Effector memory CD4-positive, alpha-beta T cell (primary cell): ENCODE measurements at places on chromosomes 5 and 9.
A peak's percentile ranks its signal among the peaks of the same experiment; 100 is the strongest.

GRCh38 chr9:69078581-69078980 is 43.0 kb downstream of the FXN start:
- H3K27me3 ChIP-seq: no peaks in the 10 kb centered on the region
- H3K27ac ChIP-seq: no peak overlapping the region
- DNase-seq: no peak

DNA sequence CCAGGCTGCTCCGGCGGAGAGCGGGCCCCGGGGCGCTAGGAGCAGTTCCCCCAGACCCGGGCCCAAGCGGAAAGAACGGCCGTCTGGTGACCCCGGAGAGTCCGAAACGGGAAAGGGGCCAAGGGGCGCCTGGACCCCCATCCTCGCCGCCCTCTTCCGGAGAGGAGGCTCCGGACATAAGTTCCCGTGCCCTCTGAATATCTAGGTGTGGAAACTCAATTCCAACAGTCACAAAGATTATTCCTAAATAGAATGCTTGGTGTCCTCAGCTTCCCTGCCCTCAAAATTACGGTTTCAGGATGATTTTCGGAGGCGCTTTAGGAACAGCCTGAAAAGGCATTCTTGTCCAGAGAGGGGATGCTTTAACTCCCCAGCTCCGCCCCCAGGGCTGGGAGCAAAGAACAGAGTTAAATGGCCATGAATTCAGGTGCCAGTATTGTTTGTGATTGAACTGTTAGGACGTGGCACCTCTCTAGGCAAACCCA is 681 bp upstream of the LHFPL2 start:
- no peaks in the 10 kb centered on the region for H3K36me3 ChIP-seq
- peaks cover 9% of the 10 kb centered on the region for H3K4me1 ChIP-seq
- H3K27ac ChIP-seq: no peak overlapping the region
- no peak for DNase-seq
- no peak overlapping the region for H3K4me3 ChIP-seq

- H3K27ac ChIP-seq: no peak overlapping the region
- H3K36me3 ChIP-seq: no peaks in the 10 kb centered on the region
- H3K4me3 ChIP-seq: no peak overlapping the region
- H3K27me3 ChIP-seq: no peaks in the 10 kb centered on the region
- H3K4me1 ChIP-seq: no peaks in the 10 kb centered on the region
- no peak for DNase-seq
Measured at GRCh38 chr5:19728571-19728970, 259.4 kb downstream of the CDH18 start.

DNA sequence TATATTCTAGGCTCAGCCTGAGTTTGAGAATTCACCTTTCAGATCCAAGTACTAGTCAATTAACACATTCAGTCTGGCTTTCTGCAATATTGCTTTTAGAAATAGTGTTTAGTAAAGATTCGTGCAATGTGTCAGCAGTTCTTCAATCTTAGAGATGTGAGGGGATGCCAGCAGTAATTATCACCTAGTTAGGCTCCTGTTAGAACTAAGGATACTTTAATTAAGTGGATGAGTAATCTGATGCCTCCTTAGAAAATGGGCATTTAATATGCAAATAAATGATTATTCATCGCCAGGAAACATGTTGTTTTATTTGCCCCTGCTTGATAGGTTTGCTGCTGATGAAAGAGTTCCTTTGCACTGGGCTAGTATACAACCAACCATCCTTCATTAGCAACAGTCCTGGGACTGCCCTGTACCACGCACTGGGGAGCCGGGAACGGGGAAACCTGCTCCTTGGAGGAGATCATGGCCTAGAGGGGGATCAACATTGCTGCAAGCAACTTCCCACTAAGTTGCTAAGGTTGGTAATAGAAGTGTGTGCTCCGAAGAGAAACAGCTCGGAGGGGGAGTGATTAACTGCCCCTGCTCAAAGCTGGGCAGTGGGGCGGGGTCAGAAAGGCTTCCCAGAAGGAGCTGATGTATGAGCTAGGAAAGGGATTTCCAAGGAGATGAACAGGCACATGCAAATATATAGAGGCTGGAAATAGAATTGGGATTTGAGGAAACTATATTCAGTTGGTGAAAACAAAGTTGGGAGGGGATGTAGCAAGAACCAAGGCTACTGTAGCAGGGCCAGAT is 231.8 kb downstream of the DRD1 start:
- H3K4me3 ChIP-seq: no peak overlapping the region
- no peak for DNase-seq
- H3K27me3 ChIP-seq: no peaks in the 10 kb centered on the region

- no peak overlapping the region for H3K4me3 ChIP-seq
- H3K36me3 ChIP-seq: no peaks in the 10 kb centered on the region
- peaks cover 61% of the 10 kb centered on the region for H3K27me3 ChIP-seq
- no peak overlapping the region for H3K27ac ChIP-seq
- no peak for DNase-seq
- H3K4me1 ChIP-seq: peaks cover 20% of the 10 kb centered on the region
Measured at GRCh38 chr5:73450672-73451223, 2.2 kb upstream of the FOXD1 start.

DNA sequence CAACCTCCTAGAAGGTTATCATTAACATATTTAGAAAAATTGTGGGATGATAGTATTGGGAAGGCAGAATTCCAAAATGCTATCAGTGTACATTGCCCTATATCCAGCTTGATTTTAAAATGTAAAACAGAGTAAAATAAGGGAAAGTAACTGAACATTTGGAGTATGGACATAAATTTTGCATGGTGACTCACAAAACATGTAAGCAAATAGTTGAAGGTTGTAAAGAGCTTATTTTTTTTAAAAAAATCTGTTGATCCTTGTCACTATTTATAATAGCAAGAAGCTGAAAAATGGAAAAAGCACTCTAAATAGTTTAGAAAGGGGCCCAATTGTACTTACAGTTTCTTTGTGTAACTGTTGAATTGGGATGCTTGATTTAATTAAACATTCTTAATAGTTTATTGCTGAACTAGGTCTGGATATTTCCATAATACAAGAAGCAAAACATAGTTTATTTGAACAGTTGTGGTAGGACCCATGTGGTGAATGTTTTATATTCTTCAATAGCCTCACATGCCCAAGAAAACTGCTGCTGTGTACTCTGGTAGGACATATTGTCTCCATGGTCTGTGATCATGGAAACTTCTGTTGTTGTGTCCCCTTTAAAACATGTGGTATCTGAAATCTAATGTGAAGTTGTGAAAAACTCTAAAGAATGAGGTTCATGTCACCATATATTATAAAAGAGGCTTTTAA is 82.4 kb downstream of the NNT start:
- H3K4me1 ChIP-seq: no peaks in the 10 kb centered on the region
- DNase-seq: no peak
- no peak overlapping the region for H3K27ac ChIP-seq
- H3K36me3 ChIP-seq: peaks cover 7% of the 10 kb centered on the region
- no peak overlapping the region for H3K4me3 ChIP-seq
- no peaks in the 10 kb centered on the region for H3K27me3 ChIP-seq

- H3K36me3 ChIP-seq: no peaks in the 10 kb centered on the region
- H3K4me3 ChIP-seq: peak overlapping the region; percentile 12
- no peaks in the 10 kb centered on the region for H3K27me3 ChIP-seq
- peaks cover 22% of the 10 kb centered on the region for H3K4me1 ChIP-seq
- H3K27ac ChIP-seq: no peak overlapping the region
- DNase-seq: no peak
Measured at GRCh38 chr9:33082538-33083326, 6.3 kb upstream of the SMU1 start.

DNA sequence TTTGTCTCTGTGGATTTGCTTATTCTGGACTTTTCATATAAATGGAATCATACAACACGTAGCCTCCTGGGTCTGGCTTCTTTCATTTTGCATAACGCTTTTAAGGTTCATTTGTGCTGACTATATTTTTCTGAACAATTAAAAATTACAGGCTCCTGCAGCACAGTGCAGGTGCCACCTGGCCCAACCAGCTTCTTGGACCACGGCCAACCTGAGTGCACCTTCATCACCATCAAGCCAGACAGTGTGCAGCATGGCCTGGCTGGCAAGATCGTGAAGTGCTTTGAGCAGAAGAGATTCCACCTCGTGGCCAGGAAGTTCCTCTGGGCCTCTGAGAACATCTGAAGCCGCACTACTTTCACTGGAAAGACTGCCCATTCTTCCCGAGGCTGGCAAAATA is 53.5 kb upstream of the COL15A1 start:
- no peak overlapping the region for H3K27ac ChIP-seq
- no peak overlapping the region for H3K4me3 ChIP-seq
- no peaks in the 10 kb centered on the region for H3K36me3 ChIP-seq
- peaks cover 4% of the 10 kb centered on the region for H3K27me3 ChIP-seq
- H3K4me1 ChIP-seq: no peaks in the 10 kb centered on the region
- DNase-seq: no peak

DNA sequence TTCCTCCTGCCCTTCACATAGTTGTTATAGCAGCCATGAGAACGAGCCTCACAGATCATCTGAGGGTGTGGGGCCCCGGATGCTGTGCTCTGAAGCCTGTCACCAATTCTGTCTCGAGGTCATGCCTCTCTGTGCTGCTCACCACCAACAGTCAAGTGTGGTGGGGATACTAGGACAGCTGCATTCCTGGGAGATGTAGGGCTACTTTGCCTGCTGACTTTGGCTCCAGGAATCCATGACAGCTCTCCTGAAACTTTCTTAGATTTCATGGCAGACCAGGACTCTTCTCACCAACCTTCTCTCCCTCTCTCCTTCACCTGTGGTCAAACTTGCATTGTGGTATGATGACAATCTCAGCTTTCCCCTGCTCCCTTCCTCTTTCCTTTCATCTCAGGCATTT is 395.9 kb downstream of the PSAT1 start:
- H3K27ac ChIP-seq: no peak overlapping the region
- DNase-seq: no peak
- no peaks in the 10 kb centered on the region for H3K27me3 ChIP-seq
- H3K36me3 ChIP-seq: no peaks in the 10 kb centered on the region
- H3K4me3 ChIP-seq: no peak overlapping the region

- no peak for DNase-seq
- H3K36me3 ChIP-seq: no peaks in the 10 kb centered on the region
- no peaks in the 10 kb centered on the region for H3K4me1 ChIP-seq
- H3K27ac ChIP-seq: no peak overlapping the region
- H3K4me3 ChIP-seq: no peak overlapping the region
Measured at GRCh38 chr9:5684101-5684500, 55.2 kb downstream of the RIC1 start.

DNA sequence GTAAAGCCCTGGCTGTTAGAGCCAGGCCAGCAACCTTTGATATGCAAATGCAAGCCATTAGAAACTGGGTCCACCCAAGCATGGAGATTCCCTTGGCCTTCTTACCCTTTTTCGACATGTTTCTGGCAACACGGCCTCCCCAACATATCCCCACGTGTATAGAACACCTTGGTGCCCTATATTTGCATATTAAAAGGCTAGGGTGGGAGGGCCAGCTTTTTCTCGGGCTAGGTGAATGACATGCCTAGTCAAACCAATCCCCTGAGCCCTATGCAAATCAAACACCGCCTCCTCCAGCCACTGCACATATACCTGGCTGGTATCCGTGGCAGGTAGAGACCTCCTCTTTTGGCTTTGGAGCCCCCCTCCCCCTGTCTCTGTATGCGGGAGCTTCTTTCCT is 55.6 kb upstream of the ZFR start:
- no peak for DNase-seq
- no peaks in the 10 kb centered on the region for H3K27me3 ChIP-seq
- H3K27ac ChIP-seq: no peak overlapping the region
- no peaks in the 10 kb centered on the region for H3K36me3 ChIP-seq
- no peak overlapping the region for H3K4me3 ChIP-seq
